Fibroblast of skin of scalp (primary cell): ENCODE measurements at places on chromosomes 2 and 18.

- DNase-seq, result no peak
Observed at GRCh38 chr2:229646186-229646723, 68.1 kb downstream of the DNER start.

DNA sequence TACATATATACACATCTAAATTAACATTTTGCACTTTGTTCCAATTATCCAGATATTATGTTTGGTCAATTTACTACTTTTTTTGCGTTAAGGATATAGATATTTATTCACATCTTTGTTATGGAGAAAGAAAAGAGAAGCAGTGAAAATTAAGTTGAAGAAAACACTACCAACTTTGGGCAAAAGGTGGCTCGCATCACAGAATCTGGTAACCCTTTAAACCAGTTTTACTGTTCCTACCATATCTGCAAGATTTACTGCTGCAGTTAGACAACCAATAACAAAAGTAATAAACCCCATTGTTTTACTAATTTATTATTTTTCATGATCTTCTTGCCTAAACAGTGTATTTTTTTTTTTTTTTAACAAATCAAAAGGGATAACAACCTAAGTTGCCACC, 53.6 kb downstream of the SMAD2 start:
- DNase-seq, result no peak

DNA sequence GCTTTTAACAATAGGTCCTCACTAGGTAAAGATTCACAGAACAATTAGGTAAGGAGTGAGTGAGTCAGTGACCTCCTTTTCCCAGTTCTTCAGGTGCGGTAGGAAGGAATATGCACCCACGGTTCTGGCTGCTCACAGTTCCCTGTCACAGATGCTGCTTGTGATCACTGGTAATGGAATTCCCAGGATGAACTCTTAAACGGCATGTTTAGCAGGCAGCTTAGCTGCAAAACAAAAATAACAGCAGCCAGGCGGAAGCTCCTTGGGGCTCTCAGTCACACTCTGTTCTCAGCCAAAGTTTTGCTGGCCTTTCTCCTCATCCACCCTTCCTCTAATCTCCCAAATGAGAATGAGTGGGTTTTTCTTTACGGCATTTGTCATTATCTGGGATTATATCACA, 274.5 kb downstream of the MYT1L start:
- DNase-seq, result no peak

GRCh38 chr2:20465716-20466394, 19.0 kb downstream of the RHOB start:
- no peak for DNase-seq

DNA sequence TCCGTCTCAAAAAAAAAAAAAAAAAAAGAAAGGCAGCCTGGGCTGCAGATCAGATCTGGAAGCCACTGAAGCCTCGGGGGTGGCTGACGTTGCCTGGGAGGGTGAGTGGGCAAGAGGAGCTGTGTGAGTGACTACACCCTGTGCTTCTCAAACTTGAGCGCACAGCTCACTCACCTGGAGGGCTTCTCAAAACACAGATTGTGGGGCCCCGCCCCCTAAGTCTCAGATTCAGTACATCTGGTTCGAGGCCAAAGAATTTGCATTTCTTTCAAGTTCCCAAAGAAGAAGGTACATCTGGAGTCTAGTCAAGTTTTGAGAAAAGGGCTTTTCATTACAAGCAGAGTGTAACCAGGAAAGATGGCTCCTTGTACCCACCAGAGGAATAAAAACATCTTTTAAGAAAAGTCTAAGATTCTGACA, 97.7 kb upstream of the CAB39 start:
- no peak for DNase-seq

GRCh38 chr2:36516136-36516870, 81.7 kb downstream of the FEZ2 start:
- peak; percentile 96 for DNase-seq

- DNase-seq, result no peak
Observed at GRCh38 chr2:26563686-26564085, 77.5 kb downstream of the CIB4 start.

- no peak for DNase-seq
Observed at GRCh38 chr18:3115447-3116030, 102.6 kb upstream of the LPIN2 start.

DNA sequence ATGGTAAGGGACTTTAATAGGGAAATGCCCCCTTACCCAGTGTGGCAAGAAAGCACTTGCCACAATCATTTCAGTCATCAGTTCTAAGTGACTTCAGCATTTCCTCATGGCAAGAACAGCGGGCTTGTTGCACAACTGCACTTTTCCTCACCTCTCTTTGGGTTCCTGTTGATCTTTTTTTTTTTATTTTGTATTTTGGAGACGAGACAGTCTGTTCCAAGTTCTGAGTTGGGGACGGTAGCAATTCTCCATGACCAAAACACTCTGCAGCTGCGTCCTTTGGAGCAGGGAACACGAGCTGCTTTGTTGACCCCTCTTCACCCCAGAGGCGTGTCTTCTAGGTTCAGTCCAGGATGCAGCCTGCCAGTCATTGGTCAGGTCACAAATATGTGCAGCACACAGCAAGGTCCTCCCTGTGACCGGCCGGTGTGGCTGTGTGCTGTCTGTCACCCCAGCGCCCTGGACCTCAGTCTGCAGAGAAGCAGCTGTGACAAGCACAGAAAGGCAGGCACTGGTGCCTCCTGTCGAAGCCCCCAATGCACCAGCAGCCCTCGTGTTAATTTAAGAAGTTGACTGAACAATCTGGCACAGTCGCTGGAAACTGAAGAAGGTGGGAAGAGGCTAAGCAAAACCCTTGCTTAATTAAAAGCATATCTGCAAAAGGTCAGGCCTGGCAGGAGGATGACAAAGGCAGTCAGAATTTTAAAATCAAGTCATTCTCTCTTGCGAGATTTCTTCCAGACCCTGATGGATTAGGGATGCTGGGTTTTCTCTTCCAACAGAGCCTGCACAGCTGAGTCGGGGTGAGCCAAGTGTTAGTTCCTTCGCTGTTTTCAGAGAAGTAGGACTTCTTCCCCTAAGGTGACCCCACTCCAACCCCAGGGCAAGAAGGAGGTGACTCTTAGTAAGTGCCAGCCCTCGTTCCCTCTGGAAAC, 96.7 kb upstream of the COPS8 start:
- DNase-seq, result no peak

- DNase-seq, result no peak
Observed at GRCh38 chr2:162072976-162073887, 783 bp downstream of the DPP4 start.

- peak; percentile 90 for DNase-seq
Observed at GRCh38 chr2:18814387-18814786, 225.0 kb upstream of the NT5C1B start.

- DNase-seq, result peak; percentile 91
Observed at GRCh38 chr2:234451852-234452625, 44.8 kb downstream of the ARL4C start.

DNA sequence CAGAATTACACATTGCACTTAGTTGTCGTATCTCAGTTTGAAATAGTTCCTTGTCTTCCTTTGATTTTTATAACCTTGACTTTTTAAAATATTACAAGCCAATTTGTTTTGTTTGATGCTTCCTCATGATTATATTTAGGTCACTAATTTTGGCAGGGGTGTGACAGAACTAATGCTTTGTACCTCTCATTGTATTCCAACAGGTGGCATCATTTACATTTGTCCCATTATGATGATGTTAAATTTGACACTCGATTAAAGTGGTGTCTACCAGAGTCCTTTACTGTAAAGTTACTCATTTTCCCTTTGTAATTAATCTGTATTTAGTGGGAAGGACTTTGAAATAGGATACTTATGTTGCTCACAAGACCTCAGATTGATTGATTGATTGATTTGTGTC, 21.5 kb upstream of the MFSD2B start:
- DNase-seq, result no peak

DNA sequence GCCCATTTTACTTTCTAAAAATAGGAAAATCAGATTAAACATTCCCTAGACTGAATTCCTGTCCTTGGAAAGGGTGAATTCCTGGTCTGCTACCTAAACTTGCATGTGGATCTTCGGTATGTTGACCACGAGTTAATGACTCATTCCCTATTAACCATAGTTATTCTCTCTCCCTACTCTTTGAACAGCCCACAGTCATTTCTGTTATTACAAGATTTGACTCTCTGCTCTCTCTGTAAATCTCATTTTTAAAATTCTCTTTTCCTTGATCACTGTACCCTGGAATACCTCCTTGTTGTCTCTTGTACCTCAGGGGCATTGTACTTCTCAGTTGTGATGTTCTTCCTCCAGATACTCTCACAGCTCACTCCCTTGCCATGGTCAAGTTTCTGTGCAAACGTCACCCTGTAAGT, 92.0 kb upstream of the GULP1 start:
- peak; percentile 87 for DNase-seq

DNA sequence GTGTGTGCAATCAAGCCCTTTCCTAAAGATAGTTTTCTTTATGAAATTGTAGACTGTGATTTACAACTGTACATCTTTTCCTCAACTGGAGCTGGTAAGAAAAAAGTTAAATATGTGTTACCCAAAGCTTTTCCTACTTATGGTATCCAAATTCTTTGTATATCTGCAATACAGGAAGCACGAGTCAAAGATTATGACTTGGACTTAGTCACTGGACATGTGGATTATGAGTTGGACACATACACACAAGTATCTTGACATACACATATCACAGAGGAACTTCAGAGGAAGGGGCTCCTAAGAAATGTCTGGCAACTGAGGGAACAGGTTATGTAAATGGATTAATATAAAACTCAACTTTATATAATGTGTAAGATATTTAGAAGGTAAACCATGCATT, 35.2 kb downstream of the PRELID3A start:
- no peak for DNase-seq

DNA sequence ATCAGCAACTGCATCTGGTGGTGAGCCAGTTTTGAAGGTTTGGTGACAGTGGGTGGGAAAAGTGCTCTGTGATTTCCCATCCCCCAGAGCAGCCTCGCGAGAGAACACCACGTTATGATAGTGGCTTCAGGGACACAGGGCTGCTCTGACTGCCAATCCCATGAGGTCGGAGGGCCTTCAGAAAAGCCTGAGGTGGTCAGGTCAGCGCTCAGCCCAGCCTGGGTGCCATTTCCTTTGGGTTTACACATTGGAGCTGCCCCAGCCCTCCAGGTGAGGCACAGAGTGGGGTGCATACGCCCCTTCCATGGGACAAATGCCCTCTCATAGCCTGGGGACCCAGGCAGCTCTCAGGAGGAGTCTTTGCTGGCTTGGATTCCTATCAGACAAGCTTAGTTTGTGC, 126.8 kb downstream of the KCTD1 start:
- DNase-seq, result no peak

DNA sequence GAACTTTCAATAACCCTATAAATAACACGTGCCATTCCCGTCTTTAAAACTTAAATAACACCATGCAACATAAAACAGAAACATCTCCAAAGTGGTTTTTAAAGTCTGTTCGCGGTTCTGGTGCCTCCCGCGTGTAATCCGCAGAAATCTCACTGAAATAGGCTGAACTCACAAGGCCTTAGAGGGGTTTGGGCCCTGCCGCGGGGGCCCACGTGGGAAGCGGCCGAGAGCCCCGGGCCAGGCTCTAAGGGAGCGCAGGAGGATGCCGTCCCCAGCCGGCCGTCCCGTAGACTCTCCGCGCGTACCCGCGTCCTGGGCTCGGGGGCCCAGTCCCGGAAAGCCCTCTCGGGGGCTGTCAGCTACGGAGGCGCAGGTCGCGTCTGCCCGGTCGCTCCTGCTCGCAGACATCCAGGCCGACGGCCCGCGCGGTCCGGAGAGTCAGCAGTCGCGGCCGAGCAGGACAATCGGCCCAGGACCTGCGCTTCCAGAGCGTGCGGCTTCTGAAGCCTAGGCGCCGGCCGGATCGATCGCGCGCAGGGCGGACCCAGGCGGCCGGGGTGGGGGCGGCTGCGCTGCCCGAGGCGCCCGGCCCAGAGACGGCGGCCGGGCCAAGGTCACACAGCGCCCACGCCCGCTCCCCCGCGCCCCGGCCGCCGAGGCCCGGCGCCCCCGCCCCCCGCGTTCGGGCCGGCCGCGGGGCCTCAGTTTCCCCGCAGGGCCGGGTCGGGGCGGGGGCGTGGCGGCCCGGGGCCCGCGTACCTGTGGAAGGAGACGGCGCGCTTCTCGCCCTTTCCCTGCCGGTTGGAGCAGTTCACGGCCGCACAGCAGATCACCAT, 558 bp downstream of the THAP4 start:
- peak; percentile 22 for DNase-seq

DNA sequence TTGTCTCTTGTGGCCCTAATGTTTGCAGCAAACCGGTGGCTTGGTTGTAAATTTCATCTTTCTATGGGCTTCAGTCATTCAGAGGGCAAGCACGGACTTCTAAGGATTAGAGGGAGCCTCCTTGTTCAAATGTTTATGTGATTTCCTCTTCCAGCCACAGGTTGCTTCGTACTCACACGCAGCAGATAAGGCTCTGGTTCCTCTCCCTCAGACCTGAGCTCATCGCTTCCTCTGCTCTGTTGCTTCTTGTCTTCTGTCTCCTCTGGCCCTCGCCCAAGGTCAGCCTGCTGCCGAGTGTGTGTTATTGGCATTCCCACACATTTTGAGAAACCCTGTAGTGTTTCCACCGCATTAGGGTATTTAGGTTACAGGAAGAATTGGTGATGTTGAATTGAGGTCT, 44.0 kb downstream of the MYL12B start:
- DNase-seq, result peak; percentile 40

GRCh38 chr2:113858764-113859163, 31.1 kb upstream of the ACTR3 start:
- peak; percentile 72 for DNase-seq

DNA sequence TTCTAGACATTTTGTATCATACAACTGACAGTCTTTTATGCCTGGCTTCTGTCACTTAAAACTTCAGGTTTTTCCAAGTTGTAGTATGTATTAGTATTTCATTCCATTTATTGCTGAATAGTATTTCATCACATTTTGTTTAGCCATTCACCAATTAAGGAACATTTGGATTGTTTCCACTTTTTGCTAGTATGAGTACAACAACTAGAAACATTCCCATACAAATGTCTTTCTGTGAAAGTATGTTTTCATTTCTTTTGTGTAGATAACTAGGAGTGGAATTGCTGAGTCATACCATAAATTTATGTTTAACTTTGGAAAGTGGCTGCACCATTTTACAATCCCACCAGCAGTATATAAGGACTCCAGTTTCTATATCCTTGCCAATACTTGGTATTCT, 135.9 kb downstream of the ATAD2B start:
- DNase-seq, result peak; percentile 89

GRCh38 chr2:162018530-162018929, 55.5 kb downstream of the DPP4 start:
- DNase-seq, result no peak

DNA sequence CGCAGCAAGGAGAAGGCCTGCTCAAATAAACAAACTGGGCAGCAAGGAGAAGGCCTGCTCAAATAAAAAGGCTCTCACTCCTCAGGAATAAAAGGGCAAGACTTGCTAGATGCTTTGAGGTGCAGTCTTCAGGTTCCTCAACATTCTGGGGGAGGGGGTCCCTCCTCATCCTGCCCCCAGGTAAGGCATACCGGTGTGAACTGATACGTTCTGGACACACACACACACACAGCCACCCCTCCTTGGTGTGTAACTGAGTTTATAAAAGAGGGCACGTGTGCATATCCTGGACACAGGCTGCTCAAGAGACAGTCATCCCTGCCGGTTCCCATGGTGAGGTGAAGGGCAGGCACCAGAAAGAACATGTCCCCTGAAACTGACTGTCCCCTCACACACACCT, 4.5 kb downstream of the TEX261 start:
- DNase-seq, result no peak
